ENCODE measurements at places on chromosomes 11 and 22.
A peak's percentile ranks its signal among the peaks of the same experiment; 100 is the strongest.

- DNase-seq: peak; percentile 16
Observed at GRCh38 chr11:108654994-108655631, 9.8 kb upstream of the DDX10 start.

GRCh38 chr11:20256925-20257324 is 96.7 kb upstream of the DBX1 start:
- no peak for DNase-seq

- DNase-seq: no peak
Observed at GRCh38 chr11:119584193-119585042, 144.6 kb downstream of the NECTIN1 start.

DNA sequence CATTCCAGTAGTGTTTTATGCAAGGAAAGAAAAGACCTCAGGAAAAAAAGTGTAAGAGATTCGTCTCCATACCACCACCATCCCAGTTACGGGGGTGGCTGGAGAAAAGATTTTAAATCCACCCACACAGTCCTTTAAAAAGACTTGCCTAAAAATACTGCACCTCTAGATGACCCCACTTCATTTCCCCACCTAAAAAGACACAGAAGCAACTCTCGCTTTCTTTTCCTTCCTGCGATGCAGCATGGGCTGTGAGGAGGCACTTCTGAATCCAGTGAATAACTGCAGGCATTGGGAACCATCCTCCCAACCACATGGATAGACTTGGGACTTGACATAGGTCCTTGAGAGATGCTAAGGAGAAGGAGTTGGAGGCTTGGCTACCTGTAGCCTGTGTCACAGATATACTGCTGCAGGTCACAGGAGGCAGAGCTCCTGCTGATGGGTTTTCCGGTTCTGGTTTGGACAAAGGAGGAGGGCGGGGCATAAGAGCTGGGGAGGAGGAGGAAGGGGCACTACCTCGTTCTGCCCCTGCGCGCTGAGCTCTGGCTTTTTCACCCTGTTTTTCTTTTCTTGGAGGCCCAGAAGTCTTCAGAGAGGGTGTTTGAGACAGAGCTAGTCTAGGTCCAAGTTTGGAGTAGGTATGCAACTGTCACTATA is 285.9 kb downstream of the NTM start:
- no peak for DNase-seq

GRCh38 chr11:69320756-69321741 is 27.1 kb downstream of the MYEOV start:
- peak; percentile 39 for DNase-seq

- no peak for DNase-seq
Observed at GRCh38 chr11:118929501-118930093, 3.9 kb upstream of the BCL9L start.

GRCh38 chr11:60710482-60710881 is 11.1 kb downstream of the MS4A8 start:
- DNase-seq: no peak

GRCh38 chr11:76773921-76774361 is 9.2 kb upstream of the TSKU start:
- no peak for DNase-seq

DNA sequence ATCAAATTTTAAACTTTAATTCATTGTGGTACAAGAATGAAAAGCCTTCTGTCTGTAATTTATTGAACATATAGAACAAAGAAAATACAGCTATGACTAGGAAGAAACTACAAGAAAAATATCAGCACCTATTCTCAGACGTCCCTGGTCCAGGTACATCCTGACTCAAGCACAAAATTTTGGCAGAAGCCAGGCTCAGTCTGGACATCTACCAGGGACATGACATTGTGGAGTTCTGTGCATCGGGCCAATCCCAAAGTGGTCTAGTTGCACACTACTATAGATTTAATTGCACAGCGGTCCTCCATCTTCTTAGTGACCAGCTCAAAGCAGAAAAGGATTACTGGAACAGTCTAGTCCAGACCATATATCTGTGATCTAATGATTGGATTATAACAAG is 15.7 kb upstream of the CD59 start:
- no peak for DNase-seq

DNA sequence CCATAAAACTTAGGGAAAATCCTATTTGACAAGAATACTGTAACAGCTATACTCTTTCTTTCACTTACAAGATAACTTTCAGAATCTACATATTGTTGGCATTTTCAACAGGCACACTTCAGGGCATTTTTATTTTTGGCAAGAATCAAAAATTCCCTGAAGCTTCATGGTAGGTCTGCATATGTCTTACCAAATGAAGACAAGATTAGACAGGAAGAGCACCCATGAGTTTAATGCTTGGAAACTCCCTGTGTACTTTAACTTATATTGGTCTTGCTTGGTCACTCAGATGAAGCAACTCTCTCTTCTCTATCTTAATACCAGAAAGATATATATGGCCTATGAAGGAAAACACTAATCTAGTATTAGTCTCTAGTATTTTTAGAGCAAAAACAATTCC is 137.7 kb downstream of the ATG16L2 start:
- no peak for DNase-seq

- no peak for DNase-seq
Observed at GRCh38 chr11:2535673-2536439, 91.0 kb downstream of the KCNQ1 start.

DNA sequence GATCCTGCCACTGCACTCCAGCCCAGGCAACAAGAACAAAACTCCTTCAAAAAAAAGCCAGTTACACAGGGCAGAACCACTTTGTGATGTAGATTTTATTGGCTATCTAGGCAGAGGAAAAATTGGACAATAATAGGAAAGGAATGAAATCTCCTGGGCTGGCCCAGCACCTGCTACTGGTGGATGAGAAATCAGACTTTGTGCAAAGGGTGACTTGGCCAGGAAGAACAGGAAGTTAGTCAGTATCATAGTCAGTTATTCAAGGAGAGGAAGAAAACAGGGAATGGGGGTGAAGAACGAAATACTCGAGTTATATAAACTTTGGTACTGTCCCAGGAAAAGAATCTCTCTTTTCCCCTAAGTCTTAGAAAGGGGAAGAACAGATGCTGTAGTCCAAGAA is 11.0 kb upstream of the SPTBN2 start:
- DNase-seq: peak; percentile 50

DNA sequence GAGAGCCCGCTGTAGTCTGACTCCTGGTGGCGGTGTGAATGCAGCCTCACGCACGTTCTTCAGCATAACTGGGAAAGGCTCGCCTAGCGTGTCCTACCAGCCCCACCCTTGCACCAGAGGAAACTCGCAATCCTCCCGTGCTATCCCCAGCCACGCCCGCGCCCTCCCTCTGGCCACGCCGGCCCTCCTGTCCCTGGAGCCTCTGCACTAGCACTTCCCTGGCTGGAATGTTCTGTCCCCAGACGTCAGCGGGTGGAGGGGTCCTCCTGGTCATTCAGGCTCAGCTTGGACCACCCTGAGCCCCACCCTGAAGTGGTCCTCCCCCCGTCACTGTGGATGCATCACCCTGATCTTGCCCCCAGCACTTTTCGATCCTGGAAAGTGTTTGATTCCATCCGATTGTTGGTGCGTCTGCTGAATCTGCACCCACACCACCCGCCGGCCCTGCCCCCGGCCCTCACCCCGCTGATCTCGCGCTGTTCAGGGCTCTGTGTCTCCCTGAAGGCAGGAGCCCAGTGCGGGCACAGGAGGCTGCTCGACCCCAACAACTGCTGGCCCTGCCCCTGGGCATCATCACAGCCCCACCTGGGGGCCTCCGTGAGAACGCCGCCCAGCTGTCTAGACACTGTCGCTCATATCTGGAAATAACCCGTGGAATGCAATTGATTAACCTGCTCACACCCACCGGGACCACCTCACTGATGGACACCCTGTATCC is 437.0 kb downstream of the TBC1D22A start:
- DNase-seq: no peak

GRCh38 chr22:33666961-33667619 is 253.2 kb downstream of the LARGE1 start:
- no peak for DNase-seq

- no peak for DNase-seq
Observed at GRCh38 chr22:33757802-33758483, 162.3 kb downstream of the LARGE1 start.

DNA sequence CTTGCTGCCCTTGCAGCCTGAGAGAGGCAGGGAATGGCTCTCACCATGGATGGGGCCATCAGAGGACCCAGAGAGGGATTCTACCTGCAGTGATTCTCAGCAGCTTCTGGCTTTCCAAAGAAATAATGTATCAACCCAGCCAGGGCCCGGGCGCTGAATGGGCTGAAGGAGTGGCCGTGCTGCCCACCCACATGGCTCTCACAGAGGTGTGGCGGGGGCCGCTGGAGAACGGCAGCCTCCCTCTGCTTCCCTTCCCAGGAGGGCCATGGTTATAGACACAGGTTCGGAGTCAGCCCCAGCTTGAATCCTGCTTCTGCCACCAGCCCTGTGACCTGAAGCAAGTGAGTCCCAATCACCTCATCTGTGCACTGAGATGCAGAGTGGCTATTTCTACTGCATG is 82.7 kb downstream of the THAP12 start:
- no peak for DNase-seq

DNA sequence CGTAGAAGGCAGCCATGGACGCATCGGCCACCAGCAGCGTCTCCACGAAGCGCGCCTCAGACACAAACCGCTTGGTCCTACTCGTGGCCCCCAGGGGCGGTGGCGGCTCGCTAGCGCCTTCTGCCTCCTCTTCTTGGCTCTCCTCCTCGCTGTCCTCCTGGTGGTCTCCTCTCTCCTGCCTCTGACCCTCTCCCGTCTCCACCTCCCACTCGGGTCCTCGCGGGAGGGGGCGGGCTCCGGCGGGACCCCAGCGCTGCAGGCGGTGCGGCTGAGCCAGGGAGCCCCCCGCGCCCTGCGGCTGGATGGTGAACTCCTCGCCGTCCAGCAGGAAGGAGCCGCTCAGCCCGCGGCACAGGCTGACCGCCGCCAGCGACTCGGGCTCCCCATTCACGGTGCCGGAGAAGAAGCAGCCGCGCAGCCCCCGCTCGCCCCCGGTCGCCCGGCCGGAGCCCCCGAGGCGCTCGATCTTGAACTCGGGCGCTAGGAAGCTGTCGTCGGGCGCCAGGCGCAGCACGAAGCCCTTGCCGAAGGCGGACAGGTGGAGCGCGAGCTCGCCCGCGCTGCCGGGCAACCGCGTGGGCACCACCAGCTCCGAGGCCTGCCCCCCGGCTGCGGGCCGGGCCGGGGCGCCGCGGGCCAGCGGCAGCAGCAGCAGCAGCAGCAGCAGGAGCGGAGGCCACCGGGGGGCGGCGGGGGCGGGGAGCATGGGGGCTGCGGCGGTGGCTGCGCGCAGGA is 661 bp downstream of the ADAMTS8 start:
- DNase-seq: no peak

DNA sequence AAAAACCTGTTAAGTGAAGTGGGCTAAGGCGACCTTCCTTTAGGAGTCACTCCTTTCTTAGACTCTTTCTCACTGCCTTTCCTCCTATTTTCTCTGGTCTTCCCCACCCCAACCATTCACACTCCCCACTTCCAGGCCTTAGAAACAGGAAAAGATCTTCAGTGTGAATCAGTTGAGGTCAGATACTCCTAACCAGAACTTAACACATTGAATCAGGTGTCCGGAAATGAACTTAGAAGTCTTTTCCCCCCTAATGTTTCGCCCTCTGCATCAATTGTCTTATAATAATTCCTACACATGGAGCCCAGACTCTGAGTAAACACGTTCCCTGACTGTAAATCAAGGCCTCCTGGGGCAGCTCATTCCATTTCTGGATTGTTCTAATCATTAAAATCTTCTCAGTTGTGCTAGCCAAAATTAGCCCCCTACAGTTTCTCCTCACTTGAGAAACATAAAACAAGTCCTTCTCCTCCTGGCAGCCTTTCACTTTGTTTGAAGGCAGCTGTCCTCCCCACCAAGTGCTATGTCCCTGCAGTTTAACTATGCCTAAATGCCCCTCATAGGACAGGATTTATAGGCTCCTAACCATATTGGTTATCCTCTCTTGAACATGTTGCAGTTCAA is 32.7 kb upstream of the USP47 start:
- DNase-seq: no peak

- DNase-seq: no peak
Observed at GRCh38 chr11:134863294-134863693, 451.3 kb upstream of the B3GAT1 start.

DNA sequence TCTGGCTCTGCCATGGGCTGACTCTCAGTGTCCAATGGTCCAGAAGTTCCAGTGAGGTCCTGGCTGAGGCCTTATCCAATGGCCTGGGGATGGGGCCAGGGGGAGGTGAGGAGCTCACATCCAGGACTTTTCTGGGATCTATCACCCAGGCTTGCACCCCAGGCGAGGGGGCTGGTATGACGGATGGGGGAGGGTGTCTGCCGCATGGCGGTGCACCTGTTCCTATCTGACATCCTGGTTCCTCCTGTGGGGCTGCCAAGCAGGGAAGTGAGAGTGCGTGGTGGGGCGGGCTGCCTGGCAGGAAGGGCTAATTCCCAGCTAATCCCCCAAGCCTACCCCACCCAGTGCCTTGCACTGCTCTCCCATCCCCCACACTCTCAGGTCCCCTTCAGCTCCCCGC is 102.1 kb downstream of the NECTIN1 start:
- no peak for DNase-seq

- DNase-seq: no peak
Observed at GRCh38 chr22:44916281-44917231, 93.2 kb downstream of the PHF21B start.

DNA sequence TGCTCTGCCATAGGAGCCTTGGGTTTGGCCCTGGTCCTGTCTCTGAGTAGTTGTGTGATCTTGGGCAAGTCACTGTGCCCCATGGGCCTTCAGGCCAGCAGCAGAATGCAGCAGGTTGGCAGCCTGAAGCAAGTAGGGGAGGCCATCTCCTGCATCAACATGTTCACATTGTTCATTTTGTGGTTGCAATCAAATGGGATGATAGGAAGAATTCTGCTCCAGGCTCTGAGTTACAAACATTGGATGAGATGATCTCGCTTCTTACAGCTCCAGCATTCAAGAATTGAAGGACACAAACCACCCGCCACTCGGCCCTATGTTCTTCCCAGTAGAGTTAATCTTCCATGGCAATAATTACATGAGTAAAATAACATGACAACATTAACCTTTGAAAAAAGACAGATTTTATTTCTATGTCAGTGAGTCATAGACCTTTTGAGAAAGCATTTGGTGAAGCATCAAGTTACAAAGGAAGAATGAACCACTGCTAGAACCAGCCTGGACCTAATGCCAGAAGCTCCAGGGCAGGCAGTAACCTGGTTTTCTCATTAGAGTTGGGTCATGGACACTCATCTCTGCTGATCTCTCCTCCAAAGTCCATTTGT is 308.3 kb upstream of the NCAM1 start:
- DNase-seq: peak; percentile 23

- DNase-seq: no peak
Observed at GRCh38 chr11:2777386-2777785, 77.6 kb upstream of the KCNQ1OT1 start.

- DNase-seq: no peak
Observed at GRCh38 chr22:19240813-19241592, 50.5 kb downstream of the CLTCL1 start.

- no peak for DNase-seq
Observed at GRCh38 chr22:46824980-46825544, 62.6 kb downstream of the TBC1D22A start.
